ENCODE measurements at places on chromosomes 6 and 20.

DNA sequence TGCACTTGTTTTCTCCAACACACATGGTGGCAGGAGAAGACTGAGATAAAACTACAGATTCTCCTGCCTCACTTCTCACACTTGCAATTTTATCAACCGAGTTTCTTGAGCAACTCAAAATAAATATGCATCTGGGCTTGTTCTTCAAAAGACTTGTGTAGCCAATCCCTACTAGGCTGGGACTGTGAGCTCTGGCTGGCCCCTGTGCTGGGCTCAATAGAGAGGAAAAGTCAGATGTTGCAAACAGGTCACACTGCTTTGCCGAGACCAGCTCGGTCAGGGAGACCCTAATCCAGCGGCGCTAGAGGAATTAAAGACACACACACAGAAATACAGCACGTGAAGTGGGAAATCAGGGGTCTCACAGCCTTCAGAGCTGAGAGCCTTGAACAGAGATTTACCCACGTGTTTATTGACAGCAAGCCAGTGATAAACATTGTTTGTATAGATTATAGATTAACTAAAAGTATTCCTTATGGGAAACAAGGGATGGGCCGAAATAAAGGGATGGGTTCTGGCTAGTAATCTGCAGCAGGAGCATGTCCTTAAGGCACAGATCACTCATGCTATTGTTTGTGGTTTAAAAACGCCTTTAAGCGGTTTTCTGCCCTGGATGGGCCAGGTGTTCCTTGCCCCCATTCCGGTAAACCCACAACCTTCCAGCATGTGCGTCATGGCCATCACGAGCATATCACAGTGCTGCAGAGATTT lies 32.7 kb downstream of the FAM50B start:
- DNase-seq: no peak

GRCh38 chr6:133542056-133542821 lies 301.1 kb downstream of the EYA4 start:
- DNase-seq: no peak

GRCh38 chr6:42315991-42316970 lies 98.6 kb upstream of the MRPS10 start:
- no peak for DNase-seq

GRCh38 chr20:9258901-9259300 lies 190.0 kb downstream of the PLCB4 start:
- DNase-seq: no peak

DNA sequence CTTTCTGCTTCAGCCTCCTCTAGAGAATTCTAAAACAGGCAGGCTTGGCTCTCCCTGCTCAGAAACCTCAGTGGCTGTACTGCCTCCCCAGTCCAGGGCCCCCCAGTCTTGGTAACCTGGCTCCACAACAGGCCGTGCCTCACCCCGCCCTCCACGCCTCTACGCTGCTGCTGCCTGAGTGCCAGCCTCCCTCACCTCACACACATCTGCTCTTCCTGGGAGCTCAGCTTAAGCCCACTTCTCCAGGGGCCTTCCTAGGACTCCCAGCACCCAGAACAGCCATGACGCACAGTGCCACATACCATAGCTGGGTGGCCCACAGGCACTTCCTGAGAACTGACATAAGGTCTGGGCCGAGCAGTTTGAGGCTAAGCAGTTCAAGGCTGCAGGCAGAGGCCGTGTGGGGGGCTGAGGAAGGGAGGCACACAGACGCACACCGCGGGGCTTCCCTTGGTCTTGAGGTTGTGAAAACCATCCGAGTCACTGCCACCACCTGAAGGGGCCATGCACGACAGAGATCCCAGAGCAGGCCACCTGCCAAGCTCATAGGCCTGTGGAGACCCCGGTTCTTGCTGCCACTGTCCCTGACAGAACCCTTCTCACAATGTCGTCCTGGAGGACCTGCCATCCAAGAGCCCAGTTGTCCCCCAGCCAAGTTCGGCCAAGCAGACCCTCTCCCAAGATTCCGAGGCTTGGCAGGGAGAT lies 42.6 kb downstream of the DSTN start:
- no peak for DNase-seq

DNA sequence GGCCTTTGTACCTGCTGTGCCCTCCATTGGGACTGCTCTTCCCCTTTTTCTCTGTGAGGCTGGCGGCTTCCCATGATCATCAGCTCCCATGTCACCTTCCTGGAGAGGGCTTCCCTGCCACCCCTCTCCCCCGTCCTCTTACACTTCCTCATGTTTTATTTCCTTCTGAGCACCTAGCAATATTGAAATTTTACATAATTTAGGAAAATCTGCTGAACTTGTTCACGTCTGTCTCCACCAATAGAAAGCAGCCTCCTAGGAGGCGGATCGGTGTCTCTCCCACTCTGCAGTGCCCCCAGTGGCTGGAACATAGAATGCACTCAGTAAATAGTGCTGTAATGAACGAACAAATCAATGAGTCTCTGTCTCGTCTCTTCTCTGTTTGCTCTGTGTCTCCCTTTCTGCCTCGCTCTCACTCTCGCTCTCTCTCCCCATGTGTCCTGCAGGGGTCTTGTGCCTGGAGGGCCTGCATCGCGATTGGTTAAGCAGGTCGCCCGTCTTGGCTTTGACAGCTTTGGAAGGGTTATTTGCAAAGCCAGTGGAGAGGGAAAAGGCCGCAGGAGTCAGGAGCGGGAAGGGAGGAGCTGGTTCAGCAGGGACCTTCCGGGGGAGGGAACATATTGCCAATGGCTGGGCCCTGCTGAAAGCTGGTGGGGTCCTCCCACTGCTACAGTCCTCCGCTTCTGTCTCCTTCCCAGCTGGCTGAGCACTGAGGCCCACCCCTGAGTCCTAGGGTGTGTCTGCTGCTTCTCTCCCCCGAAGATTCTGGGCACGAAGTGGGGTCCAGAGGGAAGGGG lies 12.1 kb upstream of the OCSTAMP start:
- DNase-seq: peak; percentile 29

- DNase-seq: no peak
Measured at GRCh38 chr20:35776513-35777101, 4.8 kb downstream of the PHF20 start.

DNA sequence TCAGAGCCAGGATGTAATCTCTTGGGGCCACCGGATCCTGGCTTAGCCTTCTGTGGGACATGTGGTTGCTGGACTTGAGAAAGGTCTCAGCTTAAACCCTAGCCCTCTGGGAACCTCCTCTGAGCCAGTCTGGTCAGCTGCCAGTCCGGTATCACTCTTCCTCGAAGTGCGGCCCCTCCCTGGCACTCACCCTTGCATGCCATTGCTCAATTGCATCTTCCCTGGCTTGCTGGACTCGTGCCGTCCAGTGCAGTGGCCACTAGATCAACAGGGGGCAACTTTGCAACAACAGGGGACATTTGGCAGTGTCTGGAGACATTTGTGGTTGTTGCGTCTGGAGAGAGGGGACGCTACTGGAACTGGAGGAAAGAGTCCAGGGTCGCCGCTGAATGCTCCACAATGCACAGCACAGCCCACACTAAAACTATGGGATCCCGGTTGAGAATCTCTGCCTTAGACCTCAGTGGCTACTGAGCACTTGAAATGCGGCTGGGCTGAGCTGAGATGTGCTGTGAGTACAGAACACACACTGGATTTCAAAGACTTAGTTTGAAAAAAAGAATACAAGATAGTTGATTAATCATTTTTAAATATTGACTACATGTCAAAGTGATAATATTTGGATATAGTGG lies 152.1 kb downstream of the TFAP2C start:
- no peak for DNase-seq

DNA sequence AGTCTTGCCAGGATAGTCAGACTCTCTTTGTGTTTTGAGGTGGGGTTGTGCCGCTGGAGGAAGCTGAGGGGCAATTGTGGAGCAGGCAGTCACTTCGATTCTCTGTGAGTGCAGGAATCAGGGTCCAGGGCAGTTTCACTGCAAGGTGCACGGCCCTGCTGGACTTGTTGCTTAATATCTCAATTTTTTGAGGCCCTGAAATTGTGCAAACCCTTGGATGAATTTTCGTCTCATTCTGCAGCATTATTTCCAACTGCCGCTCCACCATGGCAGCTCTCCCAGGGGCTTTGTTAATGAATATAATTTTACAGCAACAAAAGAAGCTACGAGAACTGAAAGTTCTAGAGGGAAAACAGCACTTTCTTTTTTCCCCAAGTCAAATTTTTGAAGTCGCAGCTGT lies 531.9 kb downstream of the QKI start:
- DNase-seq: no peak

GRCh38 chr6:2410656-2411380 lies 165.4 kb upstream of the GMDS start:
- no peak for DNase-seq

- peak; percentile 68 for DNase-seq
Measured at GRCh38 chr20:46031701-46032254, 2.8 kb downstream of the SLC12A5 start.

DNA sequence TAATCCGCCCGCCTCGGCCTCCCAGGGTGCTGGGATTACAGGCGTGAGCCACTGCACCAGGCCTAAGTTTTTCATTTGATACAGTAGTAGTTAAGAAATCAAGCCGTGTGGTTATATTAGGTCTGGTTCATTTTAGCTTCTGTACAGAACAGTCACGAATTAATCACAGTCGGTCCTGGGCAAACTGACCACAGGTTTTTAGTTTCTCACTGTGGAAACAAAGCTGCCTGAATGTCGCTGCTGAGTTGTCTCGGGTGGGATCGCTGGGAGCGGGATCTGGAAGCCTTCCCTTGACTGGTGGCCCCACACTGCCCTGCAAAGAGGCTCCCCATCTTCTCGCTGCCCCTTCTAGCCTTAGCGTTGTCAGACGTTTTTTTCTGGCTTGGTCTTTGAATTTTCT lies 18.6 kb downstream of the UCKL1 start:
- no peak for DNase-seq

- DNase-seq: no peak
Measured at GRCh38 chr20:61056627-61057442, 195.2 kb upstream of the CDH4 start.

DNA sequence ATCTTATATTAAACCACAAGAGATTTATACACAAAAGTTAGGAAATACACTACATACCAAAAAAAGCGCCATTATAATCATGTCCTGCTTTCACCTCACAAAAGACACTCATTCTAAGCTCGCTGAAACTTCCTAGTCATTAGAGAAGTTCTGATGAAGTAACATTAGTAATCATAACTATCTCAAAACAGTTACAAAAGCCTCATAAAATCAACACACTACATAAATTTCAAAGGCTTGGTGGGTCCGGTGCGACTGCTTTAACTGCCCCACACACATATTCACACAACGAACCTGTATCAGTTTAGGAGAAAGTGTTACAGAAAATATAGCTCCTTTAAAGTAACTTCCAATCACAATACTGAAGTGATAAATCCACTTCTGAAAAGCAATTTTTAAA lies 1.9 kb downstream of the PHIP start:
- DNase-seq: no peak

- no peak for DNase-seq
Measured at GRCh38 chr6:3635482-3635881, 116.0 kb downstream of the PXDC1 start.

DNA sequence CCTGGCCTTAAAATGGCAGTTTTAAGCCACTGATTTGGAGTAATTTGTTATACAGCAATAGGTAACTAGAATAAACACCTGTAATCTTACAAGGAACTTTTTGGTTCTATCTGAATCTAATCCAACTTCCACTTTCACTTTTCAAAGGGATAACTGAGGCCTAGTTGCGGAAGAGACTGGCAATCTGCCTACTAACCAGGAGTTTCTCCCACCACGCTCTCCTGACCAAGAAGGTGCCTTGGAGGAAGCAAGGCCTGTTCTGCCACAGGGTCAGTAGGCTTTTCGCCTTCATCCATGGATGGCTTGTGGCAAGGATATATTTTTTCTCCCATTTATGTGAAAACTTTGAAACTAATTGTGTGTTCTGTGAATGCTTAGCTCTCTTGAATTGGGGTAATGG lies 12.9 kb upstream of the MYBL2 start:
- DNase-seq: no peak

GRCh38 chr6:26299286-26300042 lies 65.5 kb upstream of the BTN3A2 start:
- DNase-seq: no peak

DNA sequence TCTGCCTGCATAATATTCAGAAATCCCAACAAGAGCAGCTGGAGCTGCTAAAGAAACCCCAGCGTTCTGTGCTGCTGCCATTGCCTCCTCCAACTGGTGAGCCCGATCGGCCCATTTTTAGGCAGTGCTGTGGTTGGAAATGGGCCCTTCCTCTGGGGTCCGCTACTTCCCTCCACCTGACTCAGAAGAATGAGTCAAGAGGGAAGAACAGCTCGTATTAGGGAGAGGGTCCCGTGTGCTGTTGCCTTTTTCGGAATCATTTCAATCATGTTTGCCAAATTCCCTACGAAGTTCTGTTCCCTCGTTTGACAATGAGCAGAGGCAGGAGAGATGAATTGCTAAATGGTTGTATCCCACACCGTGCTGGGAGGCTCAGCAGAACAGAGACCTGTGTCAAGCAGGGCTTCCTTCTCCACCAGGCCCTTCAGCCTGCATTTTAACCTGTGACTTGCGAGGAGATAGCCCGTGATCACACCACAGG lies 38.4 kb downstream of the THBS2 start:
- no peak for DNase-seq

- DNase-seq: no peak
Measured at GRCh38 chr6:129661536-129662405, 48.2 kb downstream of the ARHGAP18 start.

- DNase-seq: no peak
Measured at GRCh38 chr6:55088902-55089301, 85.4 kb upstream of the HCRTR2 start.

- no peak for DNase-seq
Measured at GRCh38 chr6:158367816-158368215, 55.6 kb downstream of the TULP4 start.

GRCh38 chr6:36605560-36606391 lies 11.6 kb downstream of the SRSF3 start:
- DNase-seq: no peak

GRCh38 chr6:50818673-50819072 lies at the start of gene TFAP2B:
Gene TFAP2B, plus strand, starts transcription at chr6:50818871. Its CDS starts 21 bp downstream, at chr6:50818892.
- DNase-seq: no peak

DNA sequence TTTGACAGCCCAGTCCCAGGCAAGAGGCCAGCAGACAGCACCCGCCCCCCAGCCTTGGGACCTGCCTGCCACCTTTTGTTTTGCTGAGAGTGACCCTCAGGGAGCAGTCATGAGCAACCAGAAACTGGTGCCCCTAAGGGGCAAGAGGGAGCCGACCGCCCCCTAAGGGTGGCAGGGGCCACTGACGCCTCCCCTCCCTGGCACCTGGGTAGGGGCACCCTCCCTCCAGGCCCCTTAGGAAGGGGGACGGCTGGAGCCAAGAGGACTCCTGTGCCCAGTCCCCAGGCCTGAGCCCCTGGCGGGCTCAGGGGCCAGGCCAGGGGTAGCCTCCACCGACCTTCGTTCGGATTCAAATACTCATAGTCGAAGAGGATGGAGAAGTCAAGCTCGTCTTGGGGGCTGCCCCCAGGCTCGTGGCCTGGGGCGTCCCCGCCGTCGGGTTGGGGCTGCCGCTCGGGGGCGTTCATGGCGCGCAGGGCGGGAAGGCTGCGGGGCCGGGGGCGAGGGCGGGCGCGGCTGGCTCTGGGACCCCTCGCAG lies 417 bp downstream of the NFATC2 start:
- DNase-seq: no peak

GRCh38 chr6:89527634-89528033 lies 94.7 kb downstream of the ANKRD6 start:
- DNase-seq: no peak

Data from NCI-H1930 (cell line).